ENCODE measurements at places on chromosomes 12 and 14. TPM values are rescaled to one million over a fixed set of nuclear protein-coding genes. Genes with fewer than 3 reads are reported as not detected.

LRRC10 gene
- not detected for total RNA-seq

CCDC175 gene
- total RNA-seq, result not detected

GRCh38 chr12:124191024-124191359, 103.9 kb upstream of the RFLNA start:
- no peak overlapping the region for H3K4me3 ChIP-seq
- no peak for DNase-seq
- no peak overlapping the region for H3K27ac ChIP-seq
- no peaks in the 10 kb centered on the region for H3K27me3 ChIP-seq
- peaks cover 20% of the 10 kb centered on the region for H3K4me1 ChIP-seq
- no peaks in the 10 kb centered on the region for H3K36me3 ChIP-seq

KIF5A gene
- total RNA-seq, result 0.67 TPM

MAGOHB gene
- total RNA-seq, result 15.0 TPM
